ENCODE measurements at places on chromosomes 13 and 19.

GRCh38 chr13:92640936-92641335, 585.7 kb upstream of the GPC6 start:
- no peak for DNase-seq

GRCh38 chr19:10142701-10143375, 23.1 kb upstream of the EIF3G start:
- DNase-seq, result no peak

- DNase-seq, result no peak
These were observed 71.9 kb downstream of the OLFM4 start for GRCh38 chr13:53100394-53101063.

DNA sequence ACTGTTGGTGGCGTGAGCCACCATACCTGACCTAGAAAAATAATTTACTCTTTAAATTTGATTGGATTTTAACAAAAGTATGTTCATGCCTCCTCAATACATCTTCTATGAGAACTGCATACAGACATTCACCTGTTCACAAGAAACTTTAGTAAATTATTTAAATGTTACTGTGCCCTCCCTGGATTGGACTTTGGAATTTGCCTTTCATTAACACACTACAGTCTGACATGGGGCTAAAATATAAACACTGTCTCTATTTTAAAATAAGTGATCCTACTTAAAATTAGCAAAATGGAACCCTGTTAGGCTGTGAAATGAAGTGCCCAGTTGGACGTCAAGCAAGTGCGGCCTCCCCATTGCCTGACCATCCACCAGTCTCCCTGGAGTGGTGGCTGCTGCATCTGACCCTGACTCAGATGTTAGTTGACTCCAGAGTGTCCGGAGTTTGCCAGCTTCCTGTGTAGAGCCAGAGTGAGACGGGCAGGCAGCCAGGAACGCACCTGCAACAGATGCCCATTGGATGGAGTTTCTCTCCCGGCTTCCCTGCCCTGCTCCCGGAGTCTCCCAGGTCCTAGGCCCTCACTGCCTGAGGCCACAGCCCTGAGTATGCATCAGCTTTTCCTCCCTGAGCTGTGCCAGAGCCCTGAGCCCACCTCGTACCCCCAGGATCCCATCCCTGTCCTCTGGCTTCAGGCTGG, 45.9 kb upstream of the ATP11A start:
- DNase-seq, result no peak

DNA sequence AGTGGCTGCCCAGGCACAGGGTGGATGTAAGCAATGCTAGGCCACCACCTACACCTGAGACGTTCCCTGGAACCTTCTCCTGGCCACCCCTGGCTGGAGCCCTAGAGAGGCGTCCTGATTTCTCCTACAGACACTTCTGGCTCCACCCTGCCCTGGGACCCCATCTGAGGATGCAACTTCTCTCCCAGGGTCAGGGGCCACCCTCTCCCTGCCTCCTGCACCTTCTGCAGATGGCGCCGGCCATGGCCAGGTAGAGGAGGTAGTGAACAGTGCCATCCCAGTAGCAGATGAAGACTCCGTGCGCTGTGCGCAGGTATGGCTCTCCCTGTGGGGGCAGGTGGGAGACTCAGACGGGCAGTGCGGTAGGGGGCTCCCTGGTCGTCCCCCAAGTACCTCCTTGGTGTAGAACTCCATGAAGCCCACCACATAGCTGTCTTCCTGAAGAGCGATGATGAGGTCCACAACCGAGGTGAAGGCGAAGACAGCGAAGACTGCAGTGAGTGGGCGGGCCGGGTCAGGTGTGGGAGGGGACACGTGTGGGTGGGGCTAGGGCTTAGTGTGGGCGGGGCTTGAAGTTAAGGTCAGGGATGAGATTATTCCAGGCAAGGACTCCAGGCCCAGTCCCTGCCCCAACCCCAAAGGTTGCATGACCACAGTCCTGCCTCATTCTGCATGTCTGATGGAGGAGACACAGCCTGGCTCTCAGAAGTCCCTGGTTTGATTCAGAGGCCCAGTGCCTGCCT, 3.0 kb downstream of the TM6SF2 start:
- DNase-seq, result no peak

Measured in NT2/D1 (cell line).